ENCODE measurements at places on chromosomes 12 and 14. TPM values are rescaled to one million over a fixed set of nuclear protein-coding genes. Genes with fewer than 3 reads are reported as not detected.

The GNB3 gene
- polyA plus RNA-seq, result 0.80 TPM

The CCDC177 gene
- not detected for polyA plus RNA-seq

The ST8SIA1 gene
- 0.46 TPM for polyA plus RNA-seq

The TAS2R14 gene
- 0.58 TPM for polyA plus RNA-seq

The AMN gene
- polyA plus RNA-seq, result 0.22 TPM

The BIN2 gene
- not detected for polyA plus RNA-seq

The KRT73 gene
- polyA plus RNA-seq, result not detected

The DNAJC22 gene
- polyA plus RNA-seq, result not detected

The ANKLE2 gene
- polyA plus RNA-seq, result 98.4 TPM

The KRT83 gene
- not detected for polyA plus RNA-seq

The TAS2R19 gene
- not detected for polyA plus RNA-seq

The CLEC4C gene
- not detected for polyA plus RNA-seq

The LRTM2 gene
- not detected for polyA plus RNA-seq

The ATXN7L3B gene
- 16.0 TPM for polyA plus RNA-seq

The TAS2R9 gene
- polyA plus RNA-seq, result not detected

The LIN7A gene
- polyA plus RNA-seq, result not detected

The CLEC7A gene
- polyA plus RNA-seq, result 0.62 TPM

The KLHL33 gene
- not detected for polyA plus RNA-seq

The KITLG gene
- polyA plus RNA-seq, result 21.2 TPM

The P2RX2 gene
- polyA plus RNA-seq, result not detected

The IFI27 gene
- 2,783 TPM for polyA plus RNA-seq

The STYK1 gene
- 2.0 TPM for polyA plus RNA-seq

The OAS1 gene
- 88.3 TPM for polyA plus RNA-seq

The NEUROD4 gene
- polyA plus RNA-seq, result not detected

The IRAK3 gene
- 0.17 TPM for polyA plus RNA-seq

The WDHD1 gene
- polyA plus RNA-seq, result 7.4 TPM

The ZNF410 gene
- 57.9 TPM for polyA plus RNA-seq

The ALDH1L2 gene
- polyA plus RNA-seq, result 1.8 TPM

The TRMT61A gene
- 5.9 TPM for polyA plus RNA-seq

The OVCH1 gene
- polyA plus RNA-seq, result not detected

The OLR1 gene
- polyA plus RNA-seq, result 0.03 TPM

The LTB4R2 gene
- 5.4 TPM for polyA plus RNA-seq

The EMC9 gene
- 11.0 TPM for polyA plus RNA-seq

The MAP3K9 gene
- 7.2 TPM for polyA plus RNA-seq

The EML5 gene
- polyA plus RNA-seq, result 0.60 TPM

The RASAL1 gene
- 0.06 TPM for polyA plus RNA-seq

The CDK4 gene
- polyA plus RNA-seq, result 146 TPM

The NTS gene
- polyA plus RNA-seq, result not detected

The TSPAN8 gene
- polyA plus RNA-seq, result not detected

The PPFIBP1 gene
- polyA plus RNA-seq, result 83.5 TPM

The SYNDIG1L gene
- polyA plus RNA-seq, result not detected

The SHMT2 gene
- polyA plus RNA-seq, result 128 TPM

The CCDC88C gene
- polyA plus RNA-seq, result 1.9 TPM

The GLT1D1 gene
- polyA plus RNA-seq, result not detected

The RIPK3 gene
- 7.3 TPM for polyA plus RNA-seq

The A2M gene
- polyA plus RNA-seq, result 0.20 TPM

The LRP1-AS gene
- not detected for polyA plus RNA-seq

The NXPH4 gene
- polyA plus RNA-seq, result 1.2 TPM

The CCDC197 gene
- not detected for polyA plus RNA-seq

The OR10G3 gene
- not detected for polyA plus RNA-seq

The KRT75 gene
- 59.4 TPM for polyA plus RNA-seq

The CDC42BPB gene
- polyA plus RNA-seq, result 43.4 TPM

The PAWR gene
- polyA plus RNA-seq, result 23.4 TPM

The MMP19 gene
- 2.2 TPM for polyA plus RNA-seq

The TSPAN11 gene
- not detected for polyA plus RNA-seq

The SMOC1 gene
- 18.8 TPM for polyA plus RNA-seq

The TSHR gene
- polyA plus RNA-seq, result not detected

All from keratinocyte (primary cell).